IPS DF 19.7 (cell line): ENCODE measurements at places on chromosomes 12 and 14.

- no peak for DNase-seq
Observed at GRCh38 chr14:94462219-94462551, 9.6 kb upstream of the SERPINA11 start.

DNA sequence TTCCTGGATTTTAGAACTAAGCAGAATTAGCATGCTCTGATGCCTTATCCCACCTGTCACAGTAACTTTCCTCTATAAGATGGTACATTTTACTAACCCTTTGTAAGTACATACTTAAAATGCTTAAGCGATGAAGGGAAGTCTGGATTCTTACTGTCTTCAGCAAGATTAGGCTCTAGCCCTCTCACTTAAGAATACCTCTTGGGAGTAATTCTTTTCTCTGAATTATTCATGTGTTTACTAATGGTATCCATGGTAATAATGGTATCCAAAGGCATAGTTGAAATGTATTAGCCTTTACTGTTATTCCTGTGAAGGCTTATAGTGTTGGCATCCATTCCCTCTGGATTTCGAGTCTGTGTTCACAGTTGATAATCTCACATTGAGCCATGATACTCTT is 176.9 kb downstream of the MON2 start:
- DNase-seq: no peak

DNA sequence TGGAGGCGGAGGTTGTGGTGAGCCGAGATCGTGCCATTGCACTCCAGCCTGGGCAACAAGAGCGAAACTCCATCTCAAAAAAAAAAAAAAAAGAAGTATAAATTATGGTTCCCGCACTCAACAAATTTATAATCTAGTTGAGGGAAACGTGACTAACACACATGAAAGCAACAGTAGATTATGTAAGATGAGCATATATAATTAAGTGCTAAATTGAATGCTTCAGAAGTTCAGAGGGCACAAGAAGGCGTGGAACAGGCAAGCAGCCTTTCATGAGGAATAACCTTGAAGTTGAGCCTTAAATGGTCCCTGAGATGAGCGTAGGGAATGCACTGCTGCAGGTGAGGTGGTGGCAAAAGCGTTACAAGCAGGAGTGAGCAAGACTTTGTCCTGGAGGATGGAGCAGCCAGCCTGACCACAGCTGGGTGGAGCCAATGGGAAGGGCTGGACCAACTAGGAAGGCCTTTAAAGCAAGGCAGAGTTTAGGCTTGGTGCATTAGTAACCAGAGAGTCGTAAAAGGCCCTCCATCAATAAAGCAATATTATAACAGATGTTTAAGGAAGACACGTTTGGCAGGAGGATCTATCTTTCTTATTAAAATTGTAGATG is 30.6 kb upstream of the TUBA1A start:
- no peak for DNase-seq

DNA sequence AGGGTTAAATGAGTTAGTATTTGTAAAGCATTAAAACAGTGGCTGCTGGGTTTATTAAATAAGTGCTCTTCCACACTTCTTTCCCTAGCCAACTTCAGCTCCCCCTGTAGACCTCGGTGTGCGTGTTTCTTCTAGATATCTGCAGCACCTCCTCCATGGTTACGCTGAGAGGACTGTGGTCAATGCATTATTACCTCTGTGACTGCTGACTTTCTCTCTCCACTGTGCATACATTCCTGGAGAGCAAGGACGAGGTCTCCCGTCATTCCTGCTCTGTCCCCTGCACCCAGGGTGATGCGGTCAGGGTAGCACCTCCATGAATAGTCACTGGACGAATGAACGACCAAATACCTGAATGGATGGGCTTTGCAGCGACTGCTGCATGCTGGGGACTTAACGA is 44.6 kb downstream of the ZFP36L1 start:
- DNase-seq: no peak

- DNase-seq: no peak
Observed at GRCh38 chr12:54917001-54917488, 62.7 kb downstream of the MUCL1 start.

GRCh38 chr14:49732896-49733295 is 35.1 kb upstream of the KLHDC2 start:
- DNase-seq: no peak

DNA sequence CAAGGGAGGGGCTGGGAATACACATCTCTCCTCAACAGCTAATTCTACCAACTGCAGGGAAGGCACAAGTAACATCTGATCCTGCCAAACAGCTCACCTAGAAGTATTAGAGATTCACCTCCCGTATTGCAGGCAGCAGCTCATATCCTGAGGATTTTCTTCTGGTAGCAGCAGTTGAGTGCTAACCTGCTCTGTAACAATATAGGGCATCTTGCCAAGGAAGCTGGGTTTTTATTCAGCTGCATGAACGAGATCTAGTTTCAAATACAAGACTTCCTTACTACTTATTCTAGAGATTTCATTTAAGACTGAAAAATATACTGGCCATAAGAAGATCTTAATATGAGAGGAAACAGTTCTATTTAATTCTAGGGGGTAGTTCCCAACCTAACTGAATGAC is 261.4 kb upstream of the USP15 start:
- no peak for DNase-seq

DNA sequence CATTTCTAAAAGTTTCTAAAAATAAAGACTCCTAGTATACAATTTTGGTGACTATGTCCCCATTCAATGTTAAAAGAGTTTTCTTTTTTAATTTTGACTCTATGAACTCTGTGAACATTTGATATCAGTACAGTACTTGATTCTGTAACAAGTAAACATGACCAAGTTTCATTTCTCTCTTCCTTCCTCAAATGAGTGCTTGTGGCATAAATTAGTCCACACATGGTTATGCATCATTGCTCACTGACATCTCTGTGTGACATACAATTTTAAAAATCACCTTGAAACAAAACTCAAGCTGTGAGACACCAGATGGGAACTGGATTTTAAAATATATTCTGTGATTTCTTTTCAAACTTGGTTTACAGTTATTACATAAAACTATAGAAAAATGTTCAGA is 253.9 kb upstream of the MDGA2 start:
- no peak for DNase-seq

GRCh38 chr12:96743606-96744005 is 163.5 kb upstream of the NEDD1 start:
- DNase-seq: no peak

- DNase-seq: no peak
Observed at GRCh38 chr14:92540472-92541048, 27.0 kb downstream of the RIN3 start.
